ENCODE measurements at places on chromosomes 4 and X.

DNA sequence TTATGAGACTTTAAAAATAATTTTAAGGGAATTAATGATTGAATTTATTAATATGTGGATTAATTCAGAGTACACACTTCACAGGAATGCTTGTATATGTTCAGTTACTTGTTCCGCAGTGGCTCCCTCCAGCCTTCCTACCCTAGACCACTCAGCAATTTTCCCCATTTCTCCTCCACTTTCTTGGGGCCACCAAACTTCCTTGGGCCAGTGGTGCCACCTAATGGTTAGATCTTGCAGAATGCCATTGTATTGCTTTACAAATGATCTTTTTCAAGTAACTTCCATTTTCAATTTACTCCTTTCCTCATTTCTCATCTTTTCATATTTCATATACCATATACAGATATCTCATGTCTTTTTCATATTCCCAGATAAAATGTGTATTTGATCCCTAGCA lies 3.6 kb upstream of the RNF175 start:
- no peaks in the 10 kb centered on the region for H3K36me3 ChIP-seq
- no peaks in the 10 kb centered on the region for H3K4me1 ChIP-seq
- H3K4me3 ChIP-seq = no peak overlapping the region

- H3K4me1 ChIP-seq = peaks cover 32% of the 10 kb centered on the region
- no peak for DNase-seq
- peak overlapping the region; percentile 95 for H3K27ac ChIP-seq
- H3K4me3 ChIP-seq = peak overlapping the region; percentile 81
Observed at GRCh38 chrX:107715331-107716117, 60.1 kb downstream of the TSC22D3 start.

DNA sequence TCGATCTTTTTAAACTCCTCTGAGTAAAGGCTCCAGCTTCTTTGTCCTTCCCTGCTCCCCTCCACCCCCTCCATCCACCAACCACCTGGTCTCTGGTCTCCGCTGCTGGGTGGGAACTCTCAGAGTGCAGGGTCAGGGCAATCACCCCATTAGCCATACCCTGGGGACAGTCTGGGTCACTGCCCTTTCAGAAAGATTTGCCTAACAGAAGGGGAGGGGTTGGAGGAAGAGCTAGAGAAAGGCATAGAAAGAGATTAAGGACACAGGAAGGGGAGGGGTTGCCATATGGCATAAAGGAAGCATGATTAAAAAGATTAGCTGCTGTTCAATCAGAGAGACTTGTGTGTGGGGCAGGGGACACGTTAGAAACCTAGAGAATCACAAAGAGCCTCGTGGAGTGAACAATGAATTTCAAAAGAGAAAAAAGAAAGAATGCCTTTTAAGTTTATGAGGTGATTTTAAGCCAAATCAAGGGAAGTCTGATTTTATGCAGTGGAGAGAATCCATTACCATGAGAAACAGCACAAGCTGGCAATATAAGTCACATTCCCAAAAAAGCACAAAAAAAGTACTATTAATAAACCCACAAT lies 115.5 kb upstream of the ACSL4 start:
- H3K27ac ChIP-seq = no peak overlapping the region
- no peak overlapping the region for H3K4me3 ChIP-seq
- no peak for DNase-seq
- H3K36me3 ChIP-seq = no peaks in the 10 kb centered on the region

DNA sequence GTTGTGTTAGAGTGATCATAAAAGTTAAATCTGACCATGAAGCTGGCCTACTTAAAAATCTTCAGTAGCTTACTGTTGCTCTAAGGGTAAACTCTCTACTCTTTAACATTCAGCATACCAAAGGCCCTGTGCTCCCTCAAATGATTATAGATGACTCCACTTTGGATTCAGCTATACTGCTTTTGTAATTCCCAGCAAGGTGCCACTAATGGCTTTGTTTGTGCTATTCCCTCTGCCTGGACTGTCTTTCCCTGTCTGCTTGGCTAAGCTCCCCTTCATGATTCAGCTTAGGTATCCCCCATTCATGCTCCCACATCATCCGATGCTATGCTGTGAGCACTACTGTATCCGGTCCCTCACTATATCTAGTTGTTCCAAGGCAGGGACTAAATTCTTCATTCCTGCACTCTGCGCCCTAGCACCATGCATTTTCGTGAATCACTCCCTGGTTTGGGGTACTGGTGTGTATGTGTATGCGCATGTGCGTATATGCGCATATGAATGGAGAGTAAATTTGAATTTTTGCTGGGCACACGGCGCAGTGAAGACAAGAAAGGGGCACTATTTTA lies 453 bp upstream of the PBDC1 start:
- H3K36me3 ChIP-seq = no peaks in the 10 kb centered on the region
- DNase-seq = no peak
- H3K4me3 ChIP-seq = peak overlapping the region; percentile 60
- H3K27me3 ChIP-seq = no peaks in the 10 kb centered on the region
- H3K27ac ChIP-seq = peak overlapping the region; percentile 57

GRCh38 chr4:80809039-80809729 lies 221.3 kb upstream of the BMP3 start:
- no peaks in the 10 kb centered on the region for H3K4me1 ChIP-seq
- no peak for DNase-seq
- H3K36me3 ChIP-seq = no peaks in the 10 kb centered on the region
- no peak overlapping the region for H3K27ac ChIP-seq
- H3K4me3 ChIP-seq = no peak overlapping the region
- H3K27me3 ChIP-seq = no peaks in the 10 kb centered on the region

- no peak overlapping the region for H3K4me3 ChIP-seq
- H3K27ac ChIP-seq = no peak overlapping the region
- no peaks in the 10 kb centered on the region for H3K27me3 ChIP-seq
- DNase-seq = no peak
- H3K4me1 ChIP-seq = no peaks in the 10 kb centered on the region
Observed at GRCh38 chr4:57425610-57426009, 315.4 kb upstream of the IGFBP7 start.

DNA sequence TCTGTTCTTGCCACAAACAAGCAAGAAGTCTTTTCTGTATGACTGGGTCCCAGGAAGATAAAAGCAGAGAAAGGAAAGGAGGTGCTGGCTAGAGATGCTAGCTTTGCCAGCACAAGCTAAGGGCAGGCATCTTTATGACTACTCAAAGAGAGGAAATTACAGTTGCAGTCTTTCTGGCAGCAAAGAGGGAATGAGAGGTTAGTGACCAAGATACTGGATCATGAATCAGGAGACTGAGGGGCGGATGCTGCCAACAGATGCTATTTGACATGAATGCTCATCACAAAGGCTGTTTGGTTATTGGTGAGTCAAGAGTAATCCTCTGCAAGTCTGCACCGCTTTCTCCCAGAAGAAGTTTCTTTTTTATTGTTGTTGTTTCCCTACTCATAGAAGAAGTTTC lies 5.5 kb upstream of the XIAP start:
- no peaks in the 10 kb centered on the region for H3K4me1 ChIP-seq
- DNase-seq = no peak
- H3K36me3 ChIP-seq = no peaks in the 10 kb centered on the region
- H3K27me3 ChIP-seq = no peaks in the 10 kb centered on the region

- H3K36me3 ChIP-seq = no peaks in the 10 kb centered on the region
- peaks cover 11% of the 10 kb centered on the region for H3K4me1 ChIP-seq
- no peak overlapping the region for H3K4me3 ChIP-seq
- H3K27me3 ChIP-seq = no peaks in the 10 kb centered on the region
- no peak overlapping the region for H3K27ac ChIP-seq
- no peak for DNase-seq
Observed at GRCh38 chr4:97498875-97499274, 644.4 kb downstream of the STPG2 start.

GRCh38 chr4:119010909-119011606 lies 122.4 kb downstream of the SYNPO2 start:
- H3K4me3 ChIP-seq = no peak overlapping the region
- no peak overlapping the region for H3K27ac ChIP-seq
- H3K27me3 ChIP-seq = no peaks in the 10 kb centered on the region
- no peaks in the 10 kb centered on the region for H3K36me3 ChIP-seq

- H3K27me3 ChIP-seq = no peaks in the 10 kb centered on the region
- H3K27ac ChIP-seq = no peak overlapping the region
- H3K36me3 ChIP-seq = no peaks in the 10 kb centered on the region
- no peak for DNase-seq
Observed at GRCh38 chrX:151752847-151753246, 18.3 kb downstream of the CNGA2 start.

- H3K4me3 ChIP-seq = no peak overlapping the region
- no peak overlapping the region for H3K27ac ChIP-seq
- H3K36me3 ChIP-seq = no peaks in the 10 kb centered on the region
- H3K27me3 ChIP-seq = no peaks in the 10 kb centered on the region
- no peaks in the 10 kb centered on the region for H3K4me1 ChIP-seq
Observed at GRCh38 chrX:1075156-1075555, 137.3 kb downstream of the CRLF2 start.

GRCh38 chr4:95580226-95580625 lies 31.5 kb upstream of the UNC5C start:
- no peak for DNase-seq
- H3K27me3 ChIP-seq = no peaks in the 10 kb centered on the region
- H3K4me1 ChIP-seq = no peaks in the 10 kb centered on the region
- H3K36me3 ChIP-seq = no peaks in the 10 kb centered on the region

DNA sequence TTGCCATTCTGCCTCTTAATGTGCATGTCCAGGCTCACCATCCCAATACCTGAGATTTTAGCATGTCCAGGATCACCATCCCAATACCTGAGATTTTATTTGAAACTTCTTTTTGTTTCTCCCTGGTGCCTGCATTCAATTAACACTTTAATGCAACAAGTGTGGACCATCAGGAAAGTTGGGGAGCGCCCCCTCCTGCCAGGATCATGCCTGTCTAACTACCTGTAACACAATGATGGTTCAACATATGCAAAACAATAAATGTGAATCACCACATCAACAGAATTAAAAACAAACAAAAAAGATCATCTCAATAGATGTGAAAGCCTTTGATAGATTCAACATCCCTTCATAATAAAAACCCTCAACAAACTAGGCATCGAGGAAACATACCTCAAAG lies 1359.5 kb upstream of the DIAPH2 start:
- H3K27me3 ChIP-seq = no peaks in the 10 kb centered on the region
- H3K4me1 ChIP-seq = no peaks in the 10 kb centered on the region
- no peak overlapping the region for H3K4me3 ChIP-seq
- H3K27ac ChIP-seq = no peak overlapping the region

- DNase-seq = peak; percentile 73
- H3K4me3 ChIP-seq = no peak overlapping the region
- H3K4me1 ChIP-seq = peaks cover 35% of the 10 kb centered on the region
Observed at GRCh38 chrX:67604979-67605703, 61.3 kb downstream of the AR start.

GRCh38 chr4:54493862-54494261 lies 163.9 kb upstream of the KIT start:
- no peak overlapping the region for H3K27ac ChIP-seq
- H3K27me3 ChIP-seq = no peaks in the 10 kb centered on the region
- no peaks in the 10 kb centered on the region for H3K36me3 ChIP-seq
- no peak overlapping the region for H3K4me3 ChIP-seq

DNA sequence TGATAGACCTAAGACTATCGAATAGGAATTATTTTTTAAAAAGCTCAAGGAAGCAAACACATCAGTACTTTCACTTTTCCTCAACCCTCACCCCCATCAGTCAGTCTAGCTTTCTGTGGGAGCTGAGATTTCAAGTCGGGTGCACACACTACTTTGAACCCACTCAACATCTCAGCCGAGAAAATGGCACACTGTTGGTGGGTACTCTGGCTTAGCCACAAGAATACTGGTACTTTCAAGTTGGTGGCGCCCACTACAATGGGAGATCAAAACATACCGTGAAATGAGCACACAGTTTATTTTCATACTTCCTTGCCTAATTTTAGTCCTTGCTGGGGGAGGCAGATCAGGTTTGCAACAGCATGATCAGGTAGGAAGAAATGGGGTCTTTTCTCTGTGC lies 10.2 kb downstream of the CD40LG start:
- H3K27me3 ChIP-seq = no peaks in the 10 kb centered on the region
- peaks cover 8% of the 10 kb centered on the region for H3K4me1 ChIP-seq
- no peaks in the 10 kb centered on the region for H3K36me3 ChIP-seq
- no peak overlapping the region for H3K4me3 ChIP-seq
- no peak for DNase-seq
- no peak overlapping the region for H3K27ac ChIP-seq

DNA sequence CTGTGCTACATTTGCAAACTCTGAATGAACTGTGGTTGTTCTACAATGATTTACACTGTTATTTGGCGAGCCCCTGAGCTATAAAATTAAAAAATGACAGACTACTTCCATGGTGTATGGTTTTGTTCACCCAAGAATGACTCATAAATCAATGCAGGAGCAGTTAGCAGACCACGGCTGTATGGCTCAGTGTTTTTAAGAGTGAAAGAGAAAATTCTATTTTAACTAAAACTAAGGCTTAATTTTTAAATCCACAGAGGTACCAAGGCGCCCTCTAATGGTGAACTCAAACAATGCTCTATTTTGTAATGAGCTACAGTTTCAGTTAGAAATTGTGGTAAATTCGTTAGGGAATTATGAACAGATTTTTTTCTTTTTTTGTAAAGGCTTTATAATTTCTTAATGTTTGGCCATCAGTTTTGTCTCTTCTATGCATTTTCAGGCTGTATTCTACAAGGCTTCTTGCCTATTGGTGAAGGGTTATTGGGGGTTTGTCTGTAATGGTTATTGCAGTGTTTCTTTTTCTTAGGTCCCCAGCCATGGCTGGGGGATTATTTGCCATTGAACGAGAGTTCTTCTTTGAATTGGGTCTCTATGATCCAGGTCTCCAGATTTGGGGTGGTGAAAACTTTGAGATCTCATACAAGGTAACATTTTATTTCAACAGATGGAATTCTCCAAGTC lies 32.5 kb downstream of the HMGB2 start:
- no peak overlapping the region for H3K4me3 ChIP-seq
- H3K27me3 ChIP-seq = no peaks in the 10 kb centered on the region
- no peaks in the 10 kb centered on the region for H3K36me3 ChIP-seq
- peak; percentile 55 for DNase-seq

GRCh38 chr4:182805321-182805720 lies 111.9 kb downstream of the DCTD start:
- DNase-seq = no peak
- H3K4me1 ChIP-seq = peaks cover 11% of the 10 kb centered on the region
- no peaks in the 10 kb centered on the region for H3K27me3 ChIP-seq
- H3K27ac ChIP-seq = no peak overlapping the region
- no peaks in the 10 kb centered on the region for H3K36me3 ChIP-seq

DNA sequence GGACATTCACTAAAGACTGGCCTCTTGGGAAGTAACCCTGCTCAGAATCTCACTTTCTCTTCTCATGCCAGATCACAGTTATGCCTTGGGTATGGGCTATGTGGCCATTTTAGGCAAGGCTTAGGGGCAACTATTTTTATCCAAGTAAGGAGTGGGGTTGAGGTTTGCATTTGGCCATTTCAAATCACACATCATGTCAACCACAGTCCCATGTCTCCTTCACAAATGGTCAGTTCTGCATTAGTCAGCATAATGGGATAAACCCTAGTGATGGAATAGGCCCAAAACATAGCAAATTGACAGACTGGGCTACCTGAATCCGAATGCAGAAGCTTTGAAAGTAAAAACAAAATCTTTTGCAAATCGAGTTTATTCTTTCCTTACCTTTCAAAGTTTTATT lies 827 bp upstream of the RTL3 start:
- no peak overlapping the region for H3K4me3 ChIP-seq
- peaks cover 14% of the 10 kb centered on the region for H3K4me1 ChIP-seq
- no peaks in the 10 kb centered on the region for H3K27me3 ChIP-seq
- H3K27ac ChIP-seq = no peak overlapping the region
- no peak for DNase-seq

GRCh38 chrX:21806691-21807090 lies 32.7 kb upstream of the MBTPS2 start:
- no peaks in the 10 kb centered on the region for H3K4me1 ChIP-seq
- no peak overlapping the region for H3K27ac ChIP-seq
- H3K4me3 ChIP-seq = no peak overlapping the region
- no peaks in the 10 kb centered on the region for H3K36me3 ChIP-seq
- no peaks in the 10 kb centered on the region for H3K27me3 ChIP-seq
- no peak for DNase-seq

Data from MM.1S (cell line).